ENCODE measurements at places on chromosomes 1 and 21.
A peak's percentile ranks its signal among the peaks of the same experiment; 100 is the strongest.

GRCh38 chr1:107795441-107795840 is 169.5 kb downstream of the VAV3 start:
- no peak for DNase-seq

DNA sequence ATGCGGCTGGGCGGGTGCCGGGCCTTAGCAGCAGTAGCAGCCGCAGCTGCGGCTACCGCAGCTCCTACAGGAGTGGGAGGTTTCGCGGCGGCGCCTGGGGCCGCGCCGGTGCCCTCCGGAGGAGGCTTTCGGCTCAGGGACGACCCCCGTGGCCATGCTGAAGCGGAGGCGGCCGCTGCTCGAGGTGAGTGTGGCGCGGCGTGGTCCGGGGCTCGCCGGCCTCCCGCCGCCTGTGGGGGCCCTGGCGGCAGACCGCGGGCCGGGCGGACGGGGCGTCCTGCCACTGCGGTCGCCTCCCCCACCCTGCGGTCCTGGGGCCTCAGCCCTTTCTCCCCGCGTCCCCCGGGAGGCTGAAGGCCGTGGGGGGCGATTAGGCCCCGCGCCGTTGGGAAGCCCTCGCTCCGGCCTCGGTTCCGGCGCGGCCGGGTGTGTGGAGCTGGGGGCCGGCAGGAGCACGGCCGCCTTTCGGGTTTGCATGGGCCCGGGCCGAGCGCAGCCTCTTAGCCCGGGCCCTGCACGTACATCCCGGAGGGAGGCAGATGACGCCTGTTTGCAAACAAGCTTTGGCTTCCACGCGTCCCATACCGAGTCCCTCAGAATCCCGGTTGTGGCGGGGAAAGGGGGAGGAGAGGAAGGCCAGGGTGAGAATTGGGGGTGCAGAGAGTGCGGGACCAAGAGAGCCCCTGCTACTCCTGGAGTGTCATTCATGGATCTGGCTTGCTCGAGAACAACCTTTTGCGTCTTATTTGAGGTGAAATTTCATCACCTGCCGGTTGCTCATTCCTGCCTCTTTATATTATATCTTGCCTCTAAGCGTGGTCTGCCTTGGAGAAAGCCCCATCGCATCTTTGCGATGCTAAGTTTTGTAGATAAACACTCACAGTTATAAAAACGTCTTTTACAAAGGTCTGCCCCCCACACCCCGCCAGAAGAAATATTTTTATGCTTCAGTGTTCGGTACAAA is 613 bp downstream of the ZFYVE9 start:
- DNase-seq: peak; percentile 65

- no peak for DNase-seq
These were observed 14.1 kb upstream of the TNR start for GRCh38 chr1:175757381-175758015.

DNA sequence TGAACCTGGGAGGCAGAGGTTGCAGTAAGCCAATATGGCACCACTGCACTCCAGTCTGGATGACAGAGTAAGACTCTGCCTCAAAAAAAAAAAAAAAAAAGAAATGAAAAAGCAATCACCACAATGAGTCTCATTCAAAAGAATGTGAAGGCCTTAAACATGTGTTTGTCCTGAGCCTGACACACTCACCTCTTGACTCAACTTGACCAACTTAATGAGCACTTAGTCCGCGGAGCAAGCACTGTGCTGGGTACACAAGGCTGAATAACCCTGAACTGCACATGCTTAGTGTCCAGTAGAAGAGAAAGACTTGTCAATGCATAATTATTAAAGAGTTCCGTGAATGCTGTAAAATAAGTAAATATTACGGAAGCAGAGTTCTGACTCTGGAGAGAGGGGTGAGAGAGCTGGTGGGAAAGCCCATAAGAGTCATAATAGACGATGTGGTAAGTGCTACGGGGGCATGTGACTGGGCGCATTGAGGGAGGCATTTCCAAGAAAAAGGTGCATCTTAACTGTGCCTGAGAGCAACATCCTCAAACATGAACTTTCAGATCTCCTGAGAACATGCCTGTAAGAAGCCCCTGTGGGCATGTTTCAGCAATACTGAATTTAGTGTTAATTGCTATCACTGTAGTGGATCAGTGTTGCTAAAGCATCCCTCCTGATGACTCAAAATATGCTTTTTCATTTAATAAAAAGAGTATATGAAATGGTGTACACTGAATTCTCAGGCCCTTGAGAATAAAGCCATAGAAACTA is 27.2 kb downstream of the MCOLN2 start:
- DNase-seq: no peak

GRCh38 chr1:112423207-112423606 is 27.2 kb downstream of the CTTNBP2NL start:
- DNase-seq: no peak

GRCh38 chr1:153976819-153977249 is 640 bp downstream of the JTB start:
- no peak for DNase-seq

GRCh38 chr1:91891454-91891853 is 5.5 kb upstream of the TGFBR3 start:
- DNase-seq: no peak

DNA sequence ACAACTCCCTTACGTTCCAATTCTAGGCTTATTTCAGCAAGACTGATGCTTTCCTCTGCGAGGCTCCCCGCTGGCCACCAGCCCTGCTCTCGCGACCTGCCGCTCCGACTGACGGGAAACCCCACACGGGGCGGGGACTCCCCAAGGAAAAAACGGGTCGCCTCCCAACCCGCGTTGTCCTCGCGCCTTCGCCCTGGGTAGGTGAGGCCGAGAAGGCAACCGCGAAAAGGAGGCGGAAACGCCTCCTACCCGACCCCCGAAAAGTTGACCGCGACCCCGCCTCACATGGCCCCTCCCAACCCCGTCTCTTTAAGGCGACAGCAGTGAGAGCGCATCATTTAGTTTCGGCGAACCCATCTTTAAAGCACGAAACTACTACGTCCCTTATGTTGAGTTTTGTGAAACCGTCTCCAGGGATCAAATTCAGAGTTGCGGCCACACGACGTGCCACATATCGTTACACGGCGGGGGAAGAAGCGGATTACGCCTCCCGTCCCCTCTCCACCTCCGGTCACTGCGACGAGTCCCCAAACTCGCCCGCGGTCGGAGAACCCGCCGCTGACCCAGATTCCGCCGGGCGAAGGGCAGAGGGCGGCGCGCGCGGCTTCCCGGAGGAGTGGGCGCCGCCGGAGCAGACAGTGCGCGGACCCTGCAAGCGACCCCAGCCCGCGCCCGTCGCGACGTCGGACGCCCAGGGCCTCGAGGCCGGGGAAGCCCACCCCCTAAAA is 1.2 kb downstream of the ANP32E start:
- DNase-seq: peak; percentile 91

DNA sequence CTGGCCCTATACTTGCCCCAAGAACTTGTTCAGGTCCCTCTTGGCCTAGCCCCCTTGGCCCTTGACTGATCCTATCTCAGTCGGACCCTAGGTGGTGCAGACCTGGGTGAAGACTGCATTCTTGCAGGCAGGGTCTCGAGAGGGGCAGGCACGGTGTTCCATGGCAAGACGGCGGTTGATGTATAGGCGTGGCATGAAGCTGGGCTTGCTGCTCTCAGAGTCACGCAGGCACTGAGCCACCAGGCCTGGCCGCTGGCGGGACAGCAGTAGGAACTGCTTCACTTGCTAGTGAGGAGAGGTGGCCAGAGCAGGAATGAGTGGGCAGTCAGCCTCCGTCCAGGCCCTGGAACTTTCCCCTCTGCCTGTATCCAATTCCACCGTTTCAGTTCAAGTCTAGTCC is 3.8 kb downstream of the HECTD3 start:
- DNase-seq: no peak

- DNase-seq: no peak
These were observed 231.7 kb downstream of the HMCN1 start for GRCh38 chr1:185965870-185966269.

GRCh38 chr1:20216574-20216973 is 30.3 kb upstream of the PLA2G2C start:
- DNase-seq: no peak

DNA sequence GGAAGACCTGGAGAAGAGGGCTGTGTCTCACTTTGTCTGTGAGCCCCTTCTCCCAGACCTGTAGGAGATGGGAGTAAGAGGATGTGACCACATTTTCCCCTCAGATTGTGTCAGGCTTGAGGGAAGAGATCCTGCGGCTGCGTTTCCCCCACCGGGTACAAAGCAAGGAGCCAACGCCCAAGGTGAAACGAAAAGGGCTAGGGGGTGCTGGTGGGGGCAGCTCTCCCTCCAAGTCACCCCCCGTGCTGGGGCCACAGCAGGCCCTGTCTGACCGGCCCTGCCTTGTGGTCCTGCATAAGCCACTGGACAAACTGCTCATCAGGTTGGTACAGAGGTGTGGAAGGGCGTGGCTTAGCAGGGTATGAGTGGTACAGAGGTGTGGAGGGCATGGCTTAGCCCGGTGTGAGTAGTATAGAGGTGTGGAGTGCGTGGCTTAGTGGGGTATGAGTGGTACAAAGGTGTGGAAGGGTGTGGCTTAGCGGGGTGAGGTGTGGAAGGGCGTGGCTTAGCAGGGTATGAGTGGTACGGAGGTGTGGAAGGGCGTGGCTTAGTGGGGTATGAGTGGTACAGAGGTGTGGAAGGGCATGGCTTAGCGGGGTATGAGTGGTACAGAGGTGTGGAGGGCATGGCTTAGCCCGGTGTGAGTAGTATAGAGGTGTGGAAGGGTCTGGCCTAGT is 30.6 kb downstream of the HYI start:
- no peak for DNase-seq

- DNase-seq: no peak
These were observed 33.9 kb upstream of the IPO9 start for GRCh38 chr1:201795066-201795465.

DNA sequence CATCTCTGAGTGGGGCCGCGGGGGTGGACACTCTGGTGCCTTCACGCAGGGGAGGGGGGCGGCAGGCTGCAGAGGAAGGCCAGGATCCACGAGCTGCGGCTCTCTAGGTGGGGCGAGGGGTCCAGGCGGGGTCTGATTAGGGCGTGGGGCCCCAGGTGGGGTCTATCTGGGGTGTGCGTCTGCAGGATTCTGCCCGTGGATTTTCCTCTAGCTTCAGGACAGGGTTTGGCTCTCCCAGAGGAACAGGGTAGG is 6.3 kb downstream of the JMJD4 start:
- DNase-seq: no peak

- DNase-seq: no peak
These were observed 57.3 kb downstream of the SLC25A24 start for GRCh38 chr1:108142773-108143394.

- peak; percentile 50 for DNase-seq
These were observed 132.8 kb downstream of the PGBD5 start for GRCh38 chr1:230293390-230293700.

DNA sequence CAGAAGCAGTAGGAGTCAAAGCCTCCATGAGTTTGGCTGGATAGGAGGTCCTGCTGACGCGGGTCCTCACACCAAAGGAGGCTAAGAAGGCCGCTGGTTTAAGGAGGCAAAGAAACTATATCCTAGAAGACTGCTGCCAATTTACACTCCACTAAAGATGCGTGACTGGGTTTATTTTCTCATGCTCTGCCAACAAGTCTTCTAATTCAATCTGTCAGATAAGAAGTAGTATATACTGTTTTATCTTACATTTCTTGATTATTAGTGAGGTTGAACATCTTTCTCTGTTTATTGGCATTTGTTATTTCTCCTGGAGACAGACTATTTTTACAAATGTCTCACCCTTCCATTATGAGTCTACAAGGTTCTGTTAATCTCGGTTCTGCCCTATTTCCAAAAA is 34.1 kb downstream of the ACBD6 start:
- DNase-seq: no peak

DNA sequence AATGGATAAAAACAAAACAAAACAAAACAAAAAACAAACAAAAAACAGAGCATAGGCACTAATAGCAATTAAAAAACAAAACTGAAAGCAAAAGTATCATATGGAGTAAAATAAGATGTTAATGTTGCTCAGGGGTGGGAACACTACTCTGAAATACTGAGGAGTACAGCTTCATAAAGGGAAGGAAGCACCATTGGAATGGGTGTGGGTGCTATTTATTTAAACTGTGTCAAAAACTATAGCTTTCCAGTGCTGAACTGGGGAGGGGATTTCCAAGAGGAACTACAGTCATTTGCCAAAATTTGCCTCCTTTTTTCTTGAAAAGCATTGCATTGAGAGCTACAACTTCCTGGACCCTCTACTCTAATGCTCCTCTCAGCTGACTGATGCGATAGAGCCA is 40.0 kb downstream of the SPTA1 start:
- DNase-seq: no peak

DNA sequence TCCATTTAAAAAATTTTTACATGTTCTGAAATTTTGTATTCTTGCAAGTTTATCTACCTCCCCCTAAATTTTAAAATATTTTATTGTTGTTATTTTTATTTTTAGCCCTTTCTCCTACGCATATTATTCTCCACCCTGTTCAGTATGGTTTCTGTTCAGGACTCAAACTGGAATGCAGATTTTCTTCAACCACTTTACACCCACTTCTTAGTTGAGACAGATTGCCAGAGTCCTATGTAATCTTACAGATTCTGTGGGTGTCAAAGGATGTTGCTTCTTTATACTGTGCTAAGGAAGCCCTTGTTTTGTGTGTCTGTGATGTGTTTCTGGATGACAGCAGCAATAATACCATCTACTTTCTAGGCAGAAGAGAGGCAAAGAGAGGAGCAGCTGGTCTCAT is 20.7 kb upstream of the PPP1R8 start:
- DNase-seq: no peak

DNA sequence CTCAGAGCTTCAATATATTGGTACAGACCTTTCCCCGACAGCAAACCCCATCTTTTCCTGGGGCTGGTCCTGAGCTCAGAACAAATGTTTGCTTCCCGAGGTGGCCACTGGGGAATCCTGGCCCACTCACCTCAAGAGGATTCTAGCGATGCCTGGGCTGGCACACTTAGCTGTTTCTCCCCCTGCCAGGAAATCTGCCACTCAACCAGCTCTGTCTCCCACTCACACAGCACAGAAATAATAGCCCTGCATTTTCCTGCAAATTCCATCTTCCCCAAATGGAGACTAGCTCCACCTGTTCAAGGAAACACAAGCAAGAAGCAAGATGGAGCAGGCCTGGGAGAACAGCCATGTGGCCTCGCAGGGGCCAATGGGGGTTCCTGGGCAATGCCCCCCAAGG is 21.1 kb downstream of the KCNN3 start:
- no peak for DNase-seq

- no peak for DNase-seq
These were observed 20.7 kb downstream of the LGR6 start for GRCh38 chr1:202214089-202214843.

GRCh38 chr1:169133228-169133576 is 26.7 kb downstream of the ATP1B1 start:
- DNase-seq: no peak

- no peak for DNase-seq
These were observed 62.3 kb downstream of the COL18A1 start for GRCh38 chr21:45467221-45467779.

- DNase-seq: no peak
These were observed 211.8 kb downstream of the TOMM20 start for GRCh38 chr1:234916840-234917239.

DNA sequence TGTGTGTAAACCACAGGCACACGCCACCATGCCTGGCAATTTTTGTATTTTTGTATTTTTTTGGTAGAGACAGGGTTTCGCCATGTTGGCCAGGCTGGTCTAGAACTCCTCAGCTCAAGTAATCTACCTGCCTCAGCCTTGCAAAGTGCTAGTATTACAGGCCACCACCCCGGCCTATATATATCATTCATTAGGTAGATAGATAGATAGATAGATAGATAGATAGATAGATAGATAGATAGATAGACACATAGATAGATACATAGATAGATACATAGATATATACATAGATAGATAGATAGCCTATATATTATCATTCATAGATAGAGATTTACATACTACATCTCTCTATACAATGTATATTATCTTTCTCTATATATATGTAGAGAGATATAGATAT is 46.0 kb downstream of the VANGL1 start:
- DNase-seq: no peak

- DNase-seq: no peak
These were observed 499 bp downstream of the C1QA start for GRCh38 chr1:22636927-22637326.
